ENCODE measurements at places on chromosomes 6 and 20.

DNA sequence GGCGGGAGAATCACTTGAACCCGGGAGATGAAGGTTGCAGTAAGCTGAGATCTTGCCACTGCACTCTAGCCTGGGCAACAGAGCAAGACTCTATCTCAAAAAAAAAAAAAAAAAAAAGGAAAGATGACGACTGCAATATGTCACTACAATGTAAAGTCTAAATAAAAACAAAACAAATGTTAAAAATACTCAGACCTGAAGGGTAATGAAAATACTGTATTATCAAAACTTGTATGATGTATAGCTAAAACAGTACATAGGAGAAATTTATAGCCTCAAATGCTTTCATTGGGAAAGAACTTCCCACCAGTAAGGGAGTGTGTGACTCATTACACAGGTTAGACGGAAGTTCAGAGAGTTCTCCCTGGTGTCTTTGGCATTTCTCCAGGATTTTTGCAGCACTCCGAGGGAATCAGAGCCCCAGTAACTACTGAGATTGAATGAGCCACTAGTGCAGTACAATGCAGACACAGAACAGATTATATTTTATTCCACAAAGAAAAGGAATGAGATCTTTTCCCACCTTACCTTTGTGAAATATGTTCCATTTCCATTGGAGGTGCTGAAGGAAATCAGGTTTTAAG lies 12.5 kb upstream of the RALGAPB start:
- DNase-seq = peak; percentile 74

DNA sequence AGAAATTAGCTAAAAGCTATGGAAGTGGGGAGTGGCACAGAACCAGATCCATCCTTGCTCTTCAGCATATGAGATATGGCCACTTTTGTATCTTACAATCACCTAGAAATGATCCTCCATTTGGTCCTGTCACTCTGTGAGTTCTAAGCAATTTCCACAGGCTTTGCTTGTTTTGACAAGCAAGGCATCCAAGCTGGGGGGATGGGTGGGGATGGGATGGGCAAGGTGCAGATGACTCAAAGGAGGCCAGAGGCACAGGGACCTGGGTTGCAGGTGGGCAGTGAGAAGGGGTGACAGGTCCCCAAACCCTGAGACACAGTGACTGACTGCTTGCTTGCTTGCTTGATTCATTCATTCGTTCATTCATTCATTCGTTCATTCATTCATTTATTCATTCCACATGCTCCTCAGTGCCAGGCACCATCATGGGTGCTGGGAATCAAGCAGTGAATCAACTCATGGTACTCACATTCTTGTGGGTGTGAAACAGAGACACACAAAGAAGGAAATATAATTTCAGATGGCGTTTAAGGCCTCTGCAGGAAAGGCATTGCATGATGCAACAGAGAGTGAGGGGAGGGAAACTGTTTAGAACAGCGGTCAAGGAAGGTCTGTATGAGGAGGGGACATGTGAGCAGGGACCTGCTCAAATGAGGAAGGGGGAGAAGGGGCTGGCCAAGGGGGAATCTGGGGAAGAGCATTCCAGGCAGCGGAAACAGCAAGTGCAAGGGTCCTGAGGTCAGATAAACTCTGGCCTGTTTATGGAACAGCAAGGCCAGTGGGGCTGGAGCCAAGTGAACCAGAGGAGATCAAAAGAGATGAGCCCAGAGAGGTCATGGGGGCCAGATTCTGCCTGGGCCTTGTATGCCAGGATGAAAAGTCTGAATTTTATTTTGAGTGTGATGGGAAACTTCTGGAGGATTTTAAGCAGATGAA lies 3.4 kb downstream of the KCNB1 start:
- DNase-seq = no peak

GRCh38 chr6:8000188-8000596 lies 64.0 kb downstream of the BLOC1S5 start:
- DNase-seq = no peak

DNA sequence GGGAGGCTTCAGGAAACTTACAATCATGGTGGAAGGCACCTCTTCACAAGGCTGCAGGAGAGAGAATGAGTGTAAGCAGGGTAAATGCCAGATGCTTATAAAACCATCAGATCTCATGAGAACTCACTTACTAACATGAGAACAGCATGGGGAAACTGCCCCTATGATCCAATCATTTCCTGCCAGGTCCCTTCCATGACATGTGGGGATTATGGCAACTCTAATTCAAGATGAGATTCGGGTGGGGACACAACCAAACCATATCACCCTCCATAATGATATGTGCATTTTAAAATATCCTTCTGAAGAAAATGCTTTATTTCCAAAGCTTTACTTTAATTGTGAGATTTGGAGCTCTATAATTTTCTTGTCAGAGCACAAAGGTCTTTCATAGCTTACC lies 154.1 kb upstream of the CENPW start:
- no peak for DNase-seq

DNA sequence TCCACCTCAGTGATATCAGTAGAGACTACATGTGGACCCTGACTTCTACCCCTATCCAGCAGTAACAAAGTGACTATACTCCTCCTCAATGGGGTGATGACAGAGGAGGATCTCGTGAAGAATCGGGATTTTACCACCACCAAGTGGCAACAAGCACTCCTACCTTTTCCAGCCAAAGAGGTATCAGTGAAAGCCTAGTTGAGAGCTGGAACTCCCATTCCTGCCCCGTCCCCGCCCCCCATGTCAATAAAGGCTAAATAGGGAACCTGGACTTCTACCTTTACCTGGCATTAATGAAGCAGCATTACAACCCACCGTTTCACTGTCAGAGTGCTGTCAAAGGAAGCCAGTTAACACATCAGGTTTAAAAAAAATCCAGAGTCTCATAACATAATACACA lies 45.3 kb downstream of the RNF24 start:
- DNase-seq = no peak

DNA sequence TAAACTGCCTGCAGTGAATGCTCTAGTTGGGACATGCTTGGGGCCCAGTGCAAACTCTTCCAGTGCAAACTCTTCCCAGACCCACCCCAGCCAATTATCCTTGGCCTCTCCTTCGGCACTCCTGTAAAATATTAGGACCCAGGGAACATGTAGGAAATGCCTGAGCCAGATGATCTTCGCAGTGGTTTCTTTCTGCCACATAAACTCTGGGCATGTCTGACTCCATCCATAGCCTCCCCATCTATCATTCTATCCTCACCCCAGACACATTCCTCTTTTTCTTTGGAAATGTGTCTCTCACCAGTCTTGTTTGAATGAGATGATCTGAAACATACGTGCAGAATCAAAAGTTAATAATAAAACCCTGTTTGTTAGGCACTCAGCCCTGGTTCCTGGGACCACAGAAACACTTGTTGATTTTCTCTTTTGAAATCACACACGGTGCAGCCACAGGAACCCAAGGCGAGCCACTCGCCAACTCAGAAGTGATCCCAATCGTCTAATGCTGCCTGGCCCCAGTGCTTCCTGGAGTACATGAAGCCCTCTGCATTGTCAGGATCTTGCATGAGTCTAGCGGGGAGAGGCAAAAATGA lies 108.9 kb upstream of the CST7 start:
- no peak for DNase-seq

- no peak for DNase-seq
These were observed 92.0 kb downstream of the TTLL2 start for GRCh38 chr6:167416676-167417430.

DNA sequence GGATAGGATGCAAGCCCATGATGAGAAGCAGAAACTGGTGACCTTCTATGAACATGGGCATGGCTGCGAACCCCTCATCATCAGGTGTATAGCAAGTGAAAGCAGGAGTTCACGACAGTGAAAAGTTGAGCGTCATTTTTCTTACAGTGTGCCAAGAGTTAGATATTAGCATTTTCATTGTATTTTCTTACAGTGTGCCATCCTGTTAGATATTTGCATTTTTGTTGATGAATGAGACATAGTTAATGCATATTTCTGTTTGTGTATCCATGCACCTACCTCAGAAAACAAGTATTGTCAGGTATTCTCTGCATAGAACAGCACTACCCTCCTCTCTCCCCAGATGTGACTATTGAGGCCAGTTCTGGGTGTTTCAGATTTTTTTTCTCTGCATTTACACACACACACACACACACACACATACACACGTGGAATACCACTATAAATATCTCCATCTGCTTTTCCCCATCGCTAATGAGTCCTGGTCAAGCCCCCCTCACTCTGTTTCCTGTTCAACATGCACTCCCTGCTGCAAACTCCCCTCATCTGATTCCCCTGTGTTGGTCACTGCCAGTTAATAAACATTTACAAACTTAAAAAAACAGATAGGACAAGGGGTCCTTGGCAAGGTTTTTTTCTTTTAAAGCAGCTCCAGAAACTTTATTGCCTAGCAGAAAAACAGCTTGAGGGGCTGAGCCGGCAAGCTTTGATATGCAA lies 41.7 kb downstream of the PLN start:
- no peak for DNase-seq

DNA sequence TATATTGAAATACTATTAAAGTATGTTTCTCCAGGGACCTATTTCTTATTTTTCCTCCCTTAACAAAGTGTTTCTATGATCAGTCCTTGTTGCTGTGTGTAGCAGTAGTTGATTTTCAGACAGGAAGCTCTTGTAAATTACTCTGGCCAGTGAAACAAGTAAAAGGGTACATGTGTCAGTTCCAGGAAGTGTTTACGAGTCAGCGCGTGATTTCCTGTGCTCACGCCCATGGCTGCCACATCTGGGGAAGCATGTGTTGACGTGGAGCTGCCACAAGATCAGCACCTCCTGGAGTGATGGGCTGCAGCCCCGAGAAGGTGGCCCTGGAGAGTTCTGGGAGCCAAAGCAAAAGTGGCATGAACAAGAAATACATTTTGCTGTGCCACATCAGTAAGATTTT lies 38.6 kb upstream of the GGTLC1 start:
- DNase-seq = no peak

GRCh38 chr6:8229915-8230756 lies 127.8 kb upstream of the EEF1E1 start:
- DNase-seq = no peak

GRCh38 chr6:159360306-159360705 lies 191.1 kb downstream of the FNDC1 start:
- DNase-seq = no peak

DNA sequence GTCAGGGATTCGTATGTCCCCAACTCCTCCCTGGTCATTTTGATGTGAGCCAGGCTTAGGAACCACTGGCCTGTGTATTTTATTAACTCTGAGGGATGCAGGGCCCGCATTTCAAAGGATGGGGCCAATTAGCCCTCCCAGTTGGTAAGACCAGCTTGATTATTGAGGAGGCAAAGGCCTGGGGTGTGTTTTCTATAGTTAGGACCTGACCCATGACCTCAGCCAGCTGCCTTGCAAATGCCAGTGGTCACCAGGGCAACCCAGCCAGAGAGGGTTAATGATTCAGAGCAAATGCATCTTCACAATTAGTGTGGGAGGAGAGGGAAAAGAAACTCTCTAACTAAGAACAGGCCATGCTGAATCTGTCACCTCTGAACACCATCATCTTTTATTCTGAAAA lies 835.4 kb downstream of the MAFB start:
- DNase-seq = no peak

GRCh38 chr6:150025201-150025917 lies at the start of gene RAET1L:
Gene RAET1L, minus strand, starts transcription at chr6:150025532. Its CDS starts 61 bp downstream, at chr6:150025471.
- no peak for DNase-seq

GRCh38 chr6:133436652-133437051 lies 195.5 kb downstream of the EYA4 start:
- no peak for DNase-seq

DNA sequence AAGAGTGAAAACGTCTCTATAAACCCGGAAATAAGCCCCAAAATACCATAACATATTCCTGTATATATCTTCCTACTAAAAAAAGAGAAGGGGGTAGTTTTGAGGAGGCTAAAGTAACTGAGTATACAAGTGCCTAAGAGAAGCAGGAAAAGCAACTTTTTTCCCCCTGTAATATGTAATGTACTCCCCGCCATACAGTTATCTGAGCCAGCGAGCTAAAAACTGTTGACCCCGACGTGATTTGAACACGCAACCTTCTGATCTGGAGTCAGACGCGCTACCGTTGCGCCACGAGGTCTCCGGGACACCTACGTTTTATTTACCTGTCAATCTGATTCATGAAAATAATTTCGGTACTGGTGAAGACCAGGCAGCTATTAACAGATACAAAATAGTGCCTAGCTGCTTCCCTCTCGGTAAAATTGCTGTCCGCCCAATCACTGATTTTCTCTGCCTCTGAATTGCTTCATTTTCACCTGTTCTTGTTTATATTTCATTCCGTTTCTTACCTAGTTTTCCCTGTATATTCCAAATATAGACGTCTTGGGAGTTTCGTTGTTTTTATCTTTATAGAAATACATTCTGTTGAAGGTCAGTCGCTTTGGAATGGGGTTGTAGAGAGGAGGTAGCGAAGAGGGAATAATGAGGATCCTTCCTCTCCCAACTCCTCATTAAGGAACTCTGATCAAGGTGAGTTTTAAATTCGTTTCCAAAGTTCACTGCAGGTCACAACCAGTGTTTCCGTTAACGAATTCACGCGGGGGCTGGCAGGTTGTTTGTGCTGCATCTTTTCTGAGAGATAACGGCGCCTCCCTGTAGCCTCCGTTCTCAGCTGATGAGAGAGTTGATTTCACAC lies 33.6 kb upstream of the BTN3A2 start:
- DNase-seq = no peak

DNA sequence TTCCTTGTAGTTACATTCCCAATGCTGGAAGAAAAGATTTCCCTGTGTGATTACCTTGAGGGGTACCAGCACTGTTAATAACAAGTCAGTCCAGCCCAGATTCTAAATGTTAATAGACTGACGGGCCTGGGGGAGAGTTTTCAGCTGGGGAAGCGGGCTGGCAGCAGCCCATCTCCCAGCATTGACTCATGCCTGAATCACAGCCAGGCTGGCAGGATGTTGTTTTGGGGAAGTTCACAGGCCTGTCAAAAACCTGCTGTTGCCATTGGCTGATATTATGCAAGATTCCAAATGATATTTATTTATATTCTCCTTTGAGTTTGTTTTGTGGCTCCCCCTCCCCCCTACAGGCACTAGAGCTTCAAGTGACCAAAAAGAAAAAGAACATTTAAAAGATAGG lies 213.9 kb upstream of the CNR1 start:
- peak; percentile 56 for DNase-seq

DNA sequence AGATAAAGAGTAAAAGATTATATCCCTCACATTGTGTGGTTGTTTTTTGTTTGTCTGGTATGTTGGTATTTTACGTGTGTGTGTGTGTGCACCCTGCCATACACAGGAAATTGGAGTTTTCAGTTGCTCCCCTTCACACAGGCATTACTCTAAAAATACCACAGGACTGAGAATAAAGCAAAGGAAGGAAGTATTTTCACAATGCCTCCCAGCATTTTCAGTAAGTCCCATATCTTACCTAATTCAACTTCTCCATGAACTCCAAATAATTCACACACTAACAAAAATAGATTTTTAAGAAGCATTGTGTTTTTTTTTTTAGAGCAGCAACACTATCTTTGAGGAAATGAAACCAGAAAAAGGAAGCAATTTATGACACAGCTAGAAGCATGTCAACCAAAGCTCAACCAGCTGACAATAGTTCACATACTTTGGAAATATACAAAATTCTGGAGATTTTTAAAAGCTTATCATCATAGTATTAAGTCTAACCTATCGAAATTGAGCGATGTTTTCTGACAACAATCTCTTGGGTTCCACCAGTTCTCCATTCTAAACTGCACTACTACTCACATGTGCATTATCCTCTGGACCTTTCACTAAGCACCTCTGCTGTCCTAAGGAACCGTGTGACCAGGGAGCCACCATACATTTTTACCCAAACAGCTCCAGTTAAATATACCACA lies 2.1 kb downstream of the UBE2J1 start:
- no peak for DNase-seq
